T-helper 9 cell (primary cell): ENCODE measurements at places on chromosomes 12 and 14.

DNA sequence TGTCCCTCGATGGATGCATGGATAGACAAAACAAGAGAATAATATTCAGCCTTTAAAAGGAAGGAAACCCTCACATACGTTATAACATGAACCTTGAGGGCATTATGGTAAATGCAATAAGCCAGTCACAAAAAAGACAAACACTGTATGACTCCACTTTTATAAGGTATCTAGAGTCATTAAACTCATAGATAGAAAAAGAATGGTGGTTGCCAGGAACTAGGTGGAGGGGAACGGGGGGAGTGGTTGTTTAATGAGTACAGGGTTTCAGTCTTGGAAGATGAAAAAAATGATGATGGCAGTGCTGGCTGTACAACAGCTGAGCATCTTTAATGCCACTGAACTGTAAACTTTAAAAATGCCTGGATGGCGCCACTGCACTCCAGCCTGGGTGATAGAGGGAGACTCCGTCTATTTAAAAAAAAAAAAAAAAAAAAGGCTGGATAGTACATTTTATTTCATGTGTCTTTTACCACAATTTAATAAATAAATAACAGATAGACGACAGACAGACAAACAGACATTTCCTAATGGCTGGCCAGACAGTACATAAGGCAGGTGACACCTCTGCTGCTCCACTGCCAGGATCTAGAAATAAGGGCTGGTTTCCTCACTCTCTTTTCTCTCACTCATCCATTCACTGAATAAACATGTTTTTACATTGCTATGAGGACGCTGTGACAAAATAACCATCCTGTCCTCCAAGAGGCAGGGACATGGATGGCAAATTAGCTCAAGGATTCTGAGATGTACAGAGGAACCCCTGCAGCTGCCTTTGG is 118.8 kb downstream of the FOXN3 start:
- no peak for DNase-seq

GRCh38 chr12:4438834-4439596 is 6.6 kb downstream of the FGF6 start:
- no peak for DNase-seq

DNA sequence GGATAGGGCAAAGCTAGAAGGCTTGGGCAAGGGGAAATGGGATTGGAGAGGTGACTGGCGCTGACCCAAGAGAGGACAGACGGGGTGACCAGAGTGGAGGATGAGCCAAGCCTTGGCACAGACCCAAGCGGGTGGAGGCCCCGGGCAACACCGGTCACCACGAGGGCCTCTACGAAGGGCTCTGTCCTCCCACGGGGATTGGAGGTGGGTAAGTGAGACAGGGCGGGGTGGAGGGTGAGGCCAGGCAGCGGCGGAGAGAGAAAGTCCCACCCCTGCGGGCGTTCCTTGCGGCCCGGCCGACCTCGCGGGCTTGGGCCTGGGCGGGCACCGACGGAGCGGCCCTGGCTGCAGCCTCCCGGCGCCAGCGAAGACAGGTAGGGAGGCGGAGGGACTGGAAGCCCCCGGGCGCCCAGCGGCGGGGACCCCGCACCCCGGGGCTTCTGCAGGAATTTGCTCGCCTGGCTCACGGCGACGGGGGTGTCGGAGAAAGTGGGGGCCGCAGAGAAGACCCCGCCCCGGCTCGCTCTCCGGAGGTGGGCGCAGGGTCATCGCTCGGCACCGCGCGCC is at the start of gene PAPLN:
Gene PAPLN, plus strand, starts transcription at position 288 of the 567 bp plus-strand sequence. CDS start 2,273 bp downstream, outside the sequence.
- no peak for DNase-seq

- no peak for DNase-seq
These were observed 65.1 kb downstream of the IRF2BPL start for GRCh38 chr14:76963372-76963771.

- DNase-seq, result no peak
These were observed 26.9 kb downstream of the MAPKAPK5 start for GRCh38 chr12:111868676-111869588.

DNA sequence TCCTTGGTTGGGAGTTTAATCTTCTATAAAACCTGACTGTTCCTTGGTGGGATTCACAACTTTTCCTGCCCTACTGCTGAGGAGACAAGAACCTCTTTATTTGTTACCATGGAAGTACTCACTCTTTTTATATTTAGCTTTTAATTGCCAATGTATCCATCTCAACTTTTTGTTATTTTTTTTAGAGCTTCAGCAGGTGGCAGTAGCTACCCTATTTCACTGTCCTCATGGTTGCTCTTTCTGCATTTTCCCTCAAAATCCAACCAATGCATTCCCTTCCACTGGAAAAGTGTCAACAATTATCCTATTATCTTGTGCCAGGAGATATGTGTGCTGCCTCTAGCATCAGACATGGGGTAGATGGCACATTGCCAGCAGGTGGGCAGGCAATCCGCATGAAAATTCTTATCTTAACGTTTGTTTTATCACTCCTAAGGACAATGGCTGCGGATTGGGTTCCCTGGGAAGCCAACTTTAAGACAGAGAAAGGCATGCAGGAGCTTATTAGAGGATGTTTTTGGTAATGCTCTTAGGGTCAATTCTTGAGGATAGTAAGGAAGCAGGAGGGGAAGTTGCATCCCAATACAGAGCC is 406.4 kb downstream of the SNAPC1 start:
- no peak for DNase-seq

GRCh38 chr12:131912518-131913274 is 16.4 kb upstream of the PUS1 start:
- no peak for DNase-seq

DNA sequence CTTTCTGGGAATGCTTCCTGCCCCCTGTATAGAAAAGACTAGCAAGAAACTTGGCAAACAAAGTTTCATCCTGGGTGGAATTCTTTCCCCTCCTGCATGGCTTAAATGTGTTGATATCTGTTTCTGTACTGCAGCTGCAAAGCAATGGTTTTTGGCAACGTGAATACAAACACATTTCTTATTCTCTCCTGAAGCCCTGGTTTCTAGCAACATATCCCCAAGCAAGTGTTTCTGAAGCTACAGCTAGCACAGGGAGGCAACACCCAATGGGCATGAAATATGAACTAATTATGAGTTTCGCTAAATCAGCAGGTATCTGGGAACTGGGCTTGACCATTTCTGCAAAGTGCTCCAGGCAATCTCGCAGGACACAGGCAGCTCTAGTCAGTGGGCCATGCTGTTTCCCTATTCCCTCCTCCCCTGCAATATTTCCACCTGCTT is 392.3 kb upstream of the TMPO start:
- DNase-seq, result no peak

DNA sequence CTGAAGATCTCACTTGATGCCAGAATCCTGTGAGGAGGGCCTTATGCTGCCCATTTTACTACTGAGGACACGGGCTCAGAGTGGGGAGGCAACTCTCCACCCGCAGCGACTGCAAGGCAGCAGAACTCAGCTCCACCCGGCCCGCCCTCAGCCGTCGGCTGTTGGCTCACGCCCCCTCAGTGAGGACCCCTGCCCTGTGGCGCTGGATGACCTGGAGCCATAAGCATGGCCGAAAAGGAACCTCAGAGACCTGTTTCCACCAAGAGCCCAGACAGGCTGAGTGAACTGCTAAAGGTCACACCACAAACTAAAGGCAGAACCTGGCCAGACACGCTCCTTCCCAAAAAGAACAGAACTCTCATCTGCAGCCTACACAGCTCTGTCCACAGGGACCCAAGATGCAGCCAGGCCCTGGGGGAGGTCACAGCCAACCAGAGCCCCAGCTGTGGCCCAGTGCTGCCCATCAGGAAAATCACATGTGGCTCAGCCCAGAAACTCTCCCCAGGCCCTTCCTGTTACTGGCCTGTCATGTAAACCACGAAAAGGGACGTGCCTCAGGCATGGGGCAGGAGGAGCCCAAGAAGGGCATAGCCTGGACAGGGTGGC is 32.8 kb downstream of the CCNK start:
- no peak for DNase-seq

DNA sequence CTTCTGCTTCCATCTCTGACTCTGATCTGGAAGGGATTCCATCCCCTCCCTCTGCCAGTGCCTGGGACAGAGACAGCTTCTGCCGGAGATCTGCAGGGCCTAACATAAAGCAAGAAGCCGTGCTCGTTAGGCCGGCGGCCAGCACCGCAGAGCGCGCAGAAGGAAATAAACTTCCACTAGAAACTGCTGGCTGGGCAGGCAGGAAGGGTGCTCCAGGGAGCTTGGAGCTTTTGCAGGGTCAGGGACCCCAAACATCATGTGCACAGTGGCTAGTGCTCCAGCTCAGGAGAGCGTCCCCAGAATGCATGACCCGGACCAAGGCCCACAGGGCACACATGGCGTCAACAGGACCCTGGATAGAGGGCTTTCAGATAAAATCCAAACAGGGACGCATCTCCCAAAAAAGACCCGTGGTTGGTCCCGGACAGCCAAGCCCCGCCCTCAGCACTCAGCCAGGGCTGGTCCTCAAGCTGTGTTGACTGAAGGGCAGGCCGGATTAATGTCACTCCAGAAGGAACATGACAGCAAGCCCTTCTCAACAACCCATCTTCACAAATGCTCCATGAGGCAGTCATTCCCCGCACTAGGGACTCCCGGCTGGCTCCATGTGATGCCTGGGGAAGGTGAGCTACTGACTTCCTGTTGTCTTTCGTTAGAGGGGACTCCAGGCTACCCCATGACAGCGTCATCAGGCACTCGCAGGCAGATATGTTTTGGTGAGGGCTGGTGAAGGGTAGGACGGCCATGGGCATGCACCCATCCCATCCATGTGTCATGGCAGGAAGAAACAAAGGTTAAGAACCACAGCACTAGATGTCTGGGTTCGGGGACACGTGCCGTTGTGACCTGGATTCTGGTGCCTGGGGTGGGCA is 121.5 kb downstream of the CALM1 start:
- no peak for DNase-seq

DNA sequence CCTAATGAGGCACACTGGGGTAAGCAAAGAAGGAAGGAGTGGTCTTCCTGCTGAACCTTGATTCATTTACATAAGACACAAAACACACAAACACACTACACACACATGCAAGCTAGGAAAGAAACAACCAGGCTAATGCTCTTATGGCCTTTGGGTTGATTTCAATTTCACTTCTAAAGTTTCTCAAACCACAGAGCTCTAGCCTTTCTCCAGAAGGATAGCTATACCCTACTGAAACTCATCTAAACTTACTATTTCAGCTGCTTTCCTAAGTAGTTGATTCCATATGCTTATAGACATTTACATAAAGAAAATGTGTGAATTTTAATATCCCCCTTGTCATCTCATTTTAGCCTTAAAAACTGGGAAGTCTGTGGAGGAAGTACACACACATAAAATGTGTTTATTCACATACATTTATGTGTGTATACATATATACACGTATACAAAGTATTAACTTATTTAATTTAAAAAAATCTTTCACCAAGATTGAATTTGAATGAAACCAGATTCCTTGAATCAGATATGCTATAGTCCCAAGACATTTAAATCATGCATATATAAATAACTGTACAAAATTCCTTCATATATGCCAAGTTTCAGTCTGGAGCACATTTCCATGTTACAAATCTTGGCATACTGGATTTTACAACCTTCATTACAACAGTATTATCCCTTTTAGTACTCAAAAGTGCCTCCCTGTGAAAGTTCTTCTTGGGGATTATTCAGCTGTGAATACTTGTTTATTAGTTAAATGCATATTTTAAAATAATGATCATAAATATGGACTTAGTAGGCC is 231.8 kb upstream of the NPAS3 start:
- no peak for DNase-seq

DNA sequence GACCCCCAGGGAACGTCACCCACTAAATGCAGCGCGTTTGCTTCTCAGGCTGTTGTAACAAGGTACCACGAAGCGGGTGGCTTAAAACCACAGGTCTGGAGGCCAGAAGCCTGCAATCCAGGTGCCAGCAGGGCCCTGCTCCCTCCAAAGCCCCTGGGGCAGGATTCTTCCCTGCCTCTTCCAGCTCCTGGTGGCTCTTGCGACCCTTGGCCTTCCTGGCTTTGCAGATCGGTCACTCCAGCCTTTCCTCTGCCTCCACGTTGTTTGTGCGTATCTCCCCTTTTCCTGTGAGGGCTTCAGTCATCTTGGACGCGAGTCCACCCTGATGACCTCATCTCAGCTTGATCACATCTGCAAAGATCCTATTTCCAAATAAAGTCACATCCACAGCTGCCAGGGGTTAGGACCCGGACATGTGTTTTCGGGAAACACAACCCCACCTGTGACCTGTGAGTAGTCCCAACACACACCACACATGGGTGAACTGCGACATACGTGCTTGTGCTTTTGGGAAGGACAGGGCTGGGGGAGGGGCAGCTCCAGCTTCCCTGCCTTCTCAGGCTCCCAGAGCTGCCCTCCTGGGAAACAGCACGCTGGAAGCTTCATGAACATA is 114.5 kb upstream of the NCOR2 start:
- DNase-seq, result no peak

DNA sequence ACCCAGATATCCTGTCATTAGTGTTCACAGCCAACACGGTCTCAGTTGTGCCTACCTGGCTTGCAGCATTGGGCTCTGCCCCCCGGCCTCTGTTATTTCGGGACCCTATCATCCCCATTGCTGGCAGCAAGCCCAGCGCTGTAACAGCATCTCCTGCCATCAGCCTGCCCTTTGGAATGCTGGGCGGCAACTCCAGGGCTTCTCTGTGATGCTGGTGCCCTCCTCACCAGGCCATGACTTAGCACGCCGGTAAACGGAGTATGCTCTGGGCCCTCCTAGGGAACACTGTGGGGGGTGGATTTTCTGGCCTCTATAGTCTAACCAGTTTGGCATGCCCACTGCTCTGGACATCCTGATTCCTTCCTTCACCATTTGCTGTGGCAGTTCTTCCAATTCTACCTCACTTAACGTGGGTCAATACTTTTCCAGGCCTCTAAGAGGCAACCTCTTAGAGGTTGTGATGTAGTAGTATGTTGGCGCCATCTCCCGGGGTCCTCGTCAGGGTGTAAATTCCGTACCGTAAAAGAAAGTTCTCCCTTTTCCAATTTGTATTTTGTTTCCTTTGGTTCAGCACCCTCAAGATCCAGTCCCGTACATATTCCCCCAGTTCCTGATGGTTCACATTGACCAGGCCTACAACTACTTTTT is 80.0 kb downstream of the SINHCAF start:
- DNase-seq, result no peak

DNA sequence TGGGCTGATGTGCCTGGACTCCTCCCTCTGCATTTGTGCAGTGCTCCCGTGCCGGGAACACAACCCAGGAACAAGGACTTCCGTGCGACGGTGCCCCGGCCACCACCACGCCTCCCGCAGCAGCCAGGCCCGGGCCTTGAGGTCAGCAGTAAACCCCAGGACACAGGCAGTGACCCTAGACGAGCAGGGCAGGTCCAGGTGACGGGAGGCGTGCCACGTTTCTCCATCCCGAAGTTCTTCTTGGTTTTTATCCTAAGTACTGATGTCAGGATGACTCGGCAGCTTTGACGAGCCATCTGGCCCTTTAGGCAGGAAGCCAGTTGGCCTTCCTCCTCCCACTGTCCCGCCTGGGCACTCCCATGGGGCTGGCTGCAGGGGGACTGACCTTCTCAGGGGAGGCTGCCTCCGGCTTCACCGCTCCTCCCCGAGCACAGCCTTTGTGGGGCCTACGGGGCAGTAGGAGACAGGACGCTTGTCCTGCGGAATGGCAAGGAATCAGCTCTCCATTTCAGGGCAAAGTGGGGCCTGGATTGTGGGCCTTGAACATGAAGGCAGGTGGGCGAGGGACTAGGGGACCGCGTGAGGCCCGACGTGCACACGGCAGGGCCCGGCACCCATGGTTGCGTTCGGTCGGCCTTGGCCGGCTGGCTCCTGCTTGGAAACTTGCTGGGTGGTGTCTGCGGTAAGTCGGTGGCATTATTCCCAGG is 94.1 kb downstream of the FBXL14 start:
- DNase-seq, result no peak
